ENCODE measurements at places on chromosomes 6 and 20.

GRCh38 chr6:162899148-162899547 is 171.4 kb downstream of the PACRG start:
- DNase-seq: no peak

DNA sequence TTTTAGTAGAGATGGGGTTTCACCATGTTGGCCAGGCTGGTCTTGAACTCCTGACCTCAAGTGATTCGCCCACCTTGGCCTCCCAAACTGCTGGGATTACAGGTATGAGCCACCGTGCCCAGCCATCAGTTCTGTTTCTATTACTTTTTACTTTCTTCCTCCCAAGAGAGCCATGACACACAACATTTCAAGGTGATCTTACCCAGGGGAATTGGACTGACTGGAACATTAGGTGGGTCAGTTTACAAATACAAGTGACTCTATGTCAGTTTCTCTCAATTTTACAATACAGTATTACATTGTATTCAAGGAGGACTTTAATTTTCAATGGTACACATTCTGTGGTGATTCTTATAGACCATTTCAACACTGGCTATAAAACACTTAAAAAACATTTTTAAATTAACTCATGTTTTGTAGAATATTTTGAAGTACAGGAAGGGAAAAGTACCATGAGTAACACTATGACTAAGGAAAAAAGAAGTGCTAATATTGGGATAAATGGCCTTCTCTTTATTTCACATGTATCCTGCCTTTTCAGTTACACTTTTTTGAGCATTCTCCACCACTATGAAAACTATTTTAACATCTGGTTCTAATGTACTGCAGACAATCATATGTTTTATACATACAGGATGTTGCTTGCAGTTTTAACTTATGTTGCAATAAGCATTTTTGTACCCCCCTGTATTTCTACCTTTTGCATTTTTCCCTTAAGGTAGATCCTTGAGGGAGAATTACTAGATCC is 8.4 kb downstream of the TPBG start:
- DNase-seq: no peak

DNA sequence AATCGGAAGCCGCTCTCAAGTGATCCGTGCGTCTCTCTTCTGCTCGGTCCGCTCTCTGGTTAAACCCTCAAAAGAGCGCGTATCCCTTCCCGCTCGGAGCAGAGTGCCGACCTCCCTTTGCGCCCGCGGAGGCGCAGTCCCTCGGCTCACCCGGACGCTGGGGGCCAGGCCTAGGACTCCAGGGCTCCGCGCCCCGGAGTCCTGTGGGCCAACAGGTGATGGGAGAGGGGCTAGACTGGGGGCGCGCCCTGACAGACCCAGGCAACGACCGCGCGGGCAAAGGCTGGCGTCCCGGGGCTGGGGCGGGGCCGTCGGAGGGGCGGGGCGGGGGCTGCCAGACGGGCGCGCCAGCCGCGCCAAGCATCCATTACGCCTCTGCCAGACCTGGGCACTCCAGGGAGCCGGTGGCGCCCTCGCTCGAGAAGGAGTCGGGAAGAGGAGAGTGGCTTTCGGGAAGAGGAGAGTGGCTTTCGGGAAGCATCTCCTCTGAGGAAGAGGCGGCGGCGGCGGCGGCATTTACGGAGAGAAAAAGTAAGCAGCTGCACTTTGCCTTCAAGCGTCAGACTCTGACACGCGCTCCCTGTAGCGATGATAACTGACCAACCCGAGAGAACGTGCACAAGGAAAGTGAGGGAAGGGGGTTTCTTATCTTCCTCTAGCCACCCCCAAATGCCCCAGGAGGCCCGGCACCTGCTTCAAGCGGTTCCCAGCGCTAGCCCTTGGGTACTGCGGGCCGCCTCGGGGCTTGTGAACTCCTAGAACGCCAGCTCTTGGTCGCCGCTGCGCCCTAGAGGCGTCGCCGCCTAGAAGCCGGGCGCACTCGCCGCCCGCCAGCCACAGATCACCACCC is 2.6 kb downstream of the EPHA7 start:
- DNase-seq: no peak

GRCh38 chr6:166708460-166708859 is 81.4 kb upstream of the RPS6KA2 start:
- no peak for DNase-seq

DNA sequence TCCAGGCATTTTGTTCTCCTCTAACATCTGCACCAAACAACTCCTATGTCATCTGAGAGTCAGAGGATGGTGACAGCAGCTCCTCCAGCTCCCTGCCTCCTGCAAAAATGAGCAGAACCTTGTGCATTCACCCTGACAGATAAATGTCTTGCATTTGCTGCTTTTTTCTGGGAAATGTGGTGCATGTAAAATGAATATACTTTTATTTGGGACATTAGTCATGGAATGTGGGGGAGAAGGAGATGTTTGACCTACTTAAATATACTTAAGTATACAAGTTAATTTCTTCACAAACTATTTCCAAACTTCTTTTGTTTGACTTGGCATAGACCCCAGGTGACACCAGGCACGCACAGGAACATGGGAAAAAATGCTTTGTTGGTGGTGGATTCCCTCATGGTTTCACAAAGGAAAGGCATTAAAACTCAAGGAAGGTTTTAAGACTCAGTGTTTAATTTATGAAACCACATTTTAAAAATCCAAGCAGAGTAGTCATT is 181.8 kb upstream of the MCHR2 start:
- no peak for DNase-seq

DNA sequence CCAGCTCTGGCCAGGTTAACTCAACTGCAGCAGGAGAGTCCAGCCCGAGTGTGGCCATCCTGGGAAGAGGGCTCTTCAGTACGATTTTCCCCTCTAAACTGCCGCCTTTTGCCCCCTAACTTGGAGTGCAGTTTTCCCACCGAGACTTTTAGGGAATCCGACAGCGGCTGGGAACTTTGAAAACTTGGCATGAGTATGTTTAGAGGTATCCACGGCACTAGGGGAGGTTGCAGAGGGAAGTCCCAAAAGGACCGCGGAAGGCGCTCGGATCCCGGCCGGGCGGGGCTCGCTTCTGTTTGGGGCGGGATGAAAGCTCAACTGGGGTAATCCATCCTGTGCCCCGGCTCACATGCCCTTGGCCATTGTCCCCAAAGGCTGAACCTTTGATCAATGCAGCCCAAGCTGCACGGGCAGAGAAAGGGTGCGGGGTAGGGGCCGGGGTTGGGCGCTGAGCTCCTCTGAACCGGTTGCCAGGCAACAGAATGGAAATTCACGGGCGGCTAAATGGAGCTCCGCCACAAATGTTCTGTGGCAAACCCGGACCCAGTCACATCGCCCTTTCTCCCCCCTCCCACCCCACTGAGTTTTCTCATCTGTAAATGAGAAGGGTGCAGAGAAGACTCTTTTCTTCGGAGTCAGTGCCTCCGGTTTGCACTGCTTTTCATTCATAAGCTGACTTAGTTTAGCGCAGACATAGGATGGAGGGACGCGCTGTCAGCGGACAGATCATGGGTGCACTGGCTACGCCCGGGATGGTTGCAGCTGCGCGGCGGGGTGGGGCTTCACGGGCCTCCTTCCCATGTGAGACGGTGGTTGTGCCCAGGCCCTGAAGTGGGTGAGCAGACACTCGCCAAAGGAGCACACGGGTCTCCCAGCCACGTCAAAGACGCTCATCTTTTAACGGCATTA is 2.3 kb downstream of the BMP6 start:
- peak; percentile 54 for DNase-seq

- DNase-seq: peak; percentile 8
Observed at GRCh38 chr20:22312744-22313346, 271.5 kb downstream of the FOXA2 start.

DNA sequence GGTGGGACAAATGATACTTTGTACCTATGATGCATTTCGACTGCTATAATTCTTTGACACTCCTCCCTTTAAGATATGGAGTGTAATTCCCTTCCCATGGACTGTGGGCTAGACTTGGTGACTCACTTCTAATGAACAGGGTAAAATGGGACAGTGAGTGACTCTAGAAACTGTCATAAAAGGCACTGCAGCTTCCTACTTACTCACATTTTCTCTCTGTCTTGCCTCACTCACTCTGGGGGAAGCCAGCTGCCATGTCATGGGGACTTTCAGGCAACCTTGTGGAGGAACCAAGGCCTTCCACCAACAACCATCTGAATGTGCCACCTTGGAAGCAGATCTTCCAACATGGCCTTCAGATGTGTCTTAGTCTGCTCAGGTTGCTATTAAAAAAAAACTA is 12.9 kb upstream of the GFOD1 start:
- no peak for DNase-seq

DNA sequence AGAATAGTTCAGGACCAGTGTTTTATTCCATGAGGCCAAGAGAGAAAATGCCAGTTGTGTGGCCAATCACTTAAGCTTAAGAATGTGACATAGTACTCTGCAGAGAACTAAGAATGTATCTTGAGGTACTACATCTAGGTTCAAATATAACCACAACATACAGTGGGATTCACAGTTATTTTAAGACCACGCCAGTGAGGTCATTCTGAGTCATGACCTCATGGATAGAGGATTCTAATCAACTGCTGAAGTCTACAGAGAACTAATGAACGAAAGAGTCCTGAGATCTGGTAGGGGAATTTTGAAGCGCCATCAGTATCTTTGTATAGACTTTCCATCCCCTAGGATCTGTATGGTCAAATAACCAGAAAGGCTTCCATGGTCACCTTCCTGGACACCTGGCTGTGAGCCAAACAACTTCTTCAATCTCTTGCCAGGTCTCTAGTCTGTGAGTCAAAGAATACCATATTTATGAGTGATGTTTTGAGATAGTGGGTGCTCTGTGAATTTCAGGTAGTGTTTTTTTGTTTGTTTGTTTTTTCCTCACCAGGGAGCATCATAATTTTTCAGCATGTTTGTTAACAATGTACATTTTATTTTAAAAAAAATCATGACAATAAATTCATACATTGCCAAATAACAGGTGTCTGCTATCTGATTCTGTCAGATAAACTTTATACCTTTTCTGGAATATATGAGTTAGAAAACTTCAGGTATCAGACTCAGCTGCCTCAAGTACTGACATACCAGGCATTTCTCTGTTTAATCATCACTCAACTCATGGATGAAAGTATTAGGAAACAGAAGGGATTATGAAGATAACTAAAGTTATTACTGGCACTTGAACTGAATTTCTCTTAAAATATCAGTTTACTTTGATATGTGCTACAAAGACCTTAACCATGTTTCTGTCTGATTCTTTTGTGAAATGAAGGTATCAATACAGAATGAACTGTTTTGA is 217.9 kb downstream of the PLCB4 start:
- DNase-seq: no peak

DNA sequence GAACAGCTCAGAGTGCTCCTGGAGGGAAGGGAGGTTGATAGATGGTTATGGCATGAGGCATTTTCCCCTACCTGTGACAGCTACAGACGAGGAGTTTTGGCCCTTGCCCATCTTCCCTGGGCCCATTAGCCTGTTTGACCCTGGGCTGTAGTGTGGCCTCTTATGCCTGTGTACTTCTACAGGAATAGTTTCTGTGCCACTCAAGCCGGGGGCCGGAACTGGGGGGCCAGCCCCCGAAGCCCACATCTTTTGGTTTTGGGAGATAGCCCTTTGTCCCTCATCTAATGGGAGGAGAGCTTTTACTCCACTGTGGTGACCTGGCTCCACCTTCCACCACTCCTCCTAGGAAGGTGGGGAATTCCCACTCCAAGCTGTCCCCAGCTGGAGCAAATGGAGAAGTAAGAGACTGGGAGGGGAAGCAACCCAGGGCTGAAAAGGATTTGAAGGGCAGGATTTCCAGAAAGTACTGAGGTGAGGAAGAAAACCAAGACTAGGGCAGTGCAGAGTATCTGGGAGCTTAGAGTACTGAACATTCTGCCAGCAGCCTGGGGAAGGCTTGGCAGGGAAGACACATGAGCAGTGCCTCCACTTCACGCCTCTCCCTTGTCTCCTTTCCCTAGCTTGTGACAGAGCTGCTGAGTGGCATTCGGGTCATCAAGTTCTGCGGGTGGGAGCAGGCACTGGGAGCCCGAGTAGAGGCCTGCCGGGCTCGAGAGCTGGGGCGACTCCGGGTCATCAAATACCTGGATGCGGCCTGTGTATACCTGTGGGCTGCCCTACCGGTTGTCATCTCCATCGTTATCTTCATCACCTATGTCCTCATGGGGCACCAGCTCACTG is 6.9 kb downstream of the ABCC10 start:
- no peak for DNase-seq

GRCh38 chr6:123604067-123604466 is 32.7 kb downstream of the TRDN start:
- DNase-seq: no peak

DNA sequence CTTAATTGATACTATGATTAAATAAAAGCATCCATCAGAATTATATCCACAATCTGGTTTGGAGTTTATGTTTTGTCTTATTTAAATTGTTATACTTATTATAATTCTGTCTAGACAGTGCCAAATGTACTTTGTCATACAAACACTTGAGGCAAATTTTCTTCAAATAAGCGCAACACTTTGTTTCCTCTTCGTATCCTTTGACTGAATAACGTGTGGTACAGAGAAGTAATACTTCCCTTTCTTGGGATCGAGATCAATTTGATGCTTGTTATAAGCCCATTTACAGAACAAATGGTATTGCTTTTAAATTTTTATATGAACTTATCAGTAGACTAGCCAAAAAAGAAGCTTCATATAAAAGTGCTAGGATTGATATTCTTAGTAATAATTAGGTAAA is 111.0 kb downstream of the ATG5 start:
- no peak for DNase-seq
